ENCODE measurements at places on chromosomes 4 and X.

DNA sequence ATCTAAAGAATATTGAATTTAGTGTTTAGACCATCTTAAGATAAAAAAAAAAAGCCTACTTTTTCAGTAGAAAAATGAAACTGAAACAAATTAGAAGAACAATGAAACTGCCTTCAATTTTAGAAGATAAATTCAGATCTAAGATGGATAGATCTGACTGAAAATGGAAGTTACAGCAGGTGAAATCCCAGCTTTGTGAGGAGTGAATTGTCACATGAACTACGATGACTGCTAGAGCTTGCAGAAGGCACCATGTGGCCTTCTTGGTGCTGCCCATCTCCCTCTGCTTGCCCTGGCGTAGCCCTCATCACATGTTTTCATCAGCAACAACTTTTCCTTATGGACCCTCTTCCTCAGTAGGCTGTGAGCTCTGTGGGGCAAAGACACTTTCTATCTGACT lies 51.4 kb upstream of the EMCN start:
- no peak for DNase-seq

DNA sequence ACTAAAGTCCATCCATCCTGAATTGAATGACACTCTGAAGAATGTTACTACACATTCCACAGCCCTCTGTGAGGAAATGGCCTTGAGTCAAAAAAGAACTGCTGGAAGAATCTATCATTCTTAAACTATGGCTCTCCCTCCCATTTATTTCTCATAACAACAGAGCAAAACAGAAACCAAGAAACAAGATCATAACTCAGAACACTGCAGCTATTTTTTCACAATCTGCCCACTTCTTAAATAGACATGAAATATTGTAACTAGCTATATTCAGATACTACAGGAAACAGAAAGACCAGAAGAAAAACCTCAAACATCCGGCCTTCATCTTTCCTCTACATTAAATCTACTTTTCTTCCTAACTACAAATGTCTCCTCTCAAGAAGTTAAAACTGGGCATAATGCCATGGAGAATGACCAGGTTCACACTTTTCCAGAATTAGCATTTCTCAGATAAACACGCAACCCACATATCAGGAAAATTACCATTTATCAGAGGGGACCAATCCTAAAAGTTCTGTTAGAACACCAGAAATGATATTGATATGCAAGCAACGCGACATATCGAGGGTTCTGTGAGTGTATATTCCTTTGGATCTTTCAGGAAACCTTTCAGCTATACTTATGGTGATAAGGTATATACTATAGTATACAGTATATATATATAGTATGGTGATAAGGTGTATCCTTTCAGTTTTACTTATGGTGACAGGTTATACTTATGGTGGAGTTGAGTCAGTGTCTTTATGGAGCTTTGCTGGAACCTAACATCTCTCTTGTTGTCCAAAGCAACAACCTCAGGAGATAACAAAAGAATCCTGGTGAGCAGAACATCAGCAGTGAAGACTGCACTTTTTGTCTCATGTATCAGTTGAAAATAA lies 60.4 kb upstream of the IRF2 start:
- no peak for DNase-seq

- no peak for DNase-seq
These were observed 32.6 kb downstream of the DOCK11 start for GRCh38 chrX:118528071-118528737.

DNA sequence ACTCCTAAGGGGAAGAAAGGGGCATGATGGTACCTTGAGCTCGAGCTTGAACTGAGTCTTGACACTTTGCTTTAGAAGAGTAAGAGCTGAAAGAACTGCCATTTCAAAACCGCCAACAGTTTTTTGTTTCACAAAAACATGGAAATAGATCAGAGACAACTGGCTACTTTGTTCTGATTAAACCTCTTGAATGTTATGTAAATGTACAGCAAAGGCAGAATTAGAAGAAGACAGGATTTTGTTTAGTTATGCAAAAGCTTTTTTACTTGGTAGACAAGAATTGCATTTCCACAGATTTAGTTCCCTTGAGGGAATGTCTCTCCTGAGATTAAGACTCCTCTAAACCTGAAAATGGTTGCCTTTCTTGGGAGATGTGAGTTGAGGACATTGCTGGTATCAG lies 33.3 kb upstream of the STPG2 start:
- DNase-seq, result no peak

DNA sequence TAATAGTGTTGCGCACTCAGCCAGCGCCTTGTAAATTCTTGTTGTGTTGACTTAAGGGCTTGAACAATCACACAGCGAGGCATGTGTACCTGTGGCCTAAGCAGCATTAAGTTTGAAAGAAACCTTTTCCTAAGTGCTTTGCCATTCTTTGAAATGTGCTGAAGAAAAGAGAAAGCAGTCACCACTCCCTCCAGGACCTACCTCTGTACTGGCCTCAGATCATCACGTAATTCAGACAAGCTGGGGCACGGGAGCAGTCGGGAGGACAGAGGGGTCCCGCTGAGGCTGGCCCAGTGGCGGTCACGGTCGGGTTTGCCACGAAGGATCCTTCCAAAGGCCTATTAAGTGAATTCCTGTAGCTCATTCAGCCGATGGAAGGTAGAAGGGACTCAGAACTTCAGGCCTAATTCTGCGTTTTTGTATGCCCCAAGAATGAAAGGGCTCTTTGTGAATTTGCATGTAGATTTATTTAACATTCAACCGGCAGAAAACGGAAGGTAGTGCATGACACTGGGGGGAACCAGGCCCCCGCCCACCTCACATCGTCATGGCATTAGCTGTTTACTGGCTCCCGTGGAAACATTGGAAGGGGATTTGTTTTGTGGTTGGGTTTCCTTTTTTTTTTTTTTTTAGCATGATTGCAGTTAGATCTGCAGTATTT lies 106.3 kb downstream of the TRAPPC11 start:
- no peak for DNase-seq

DNA sequence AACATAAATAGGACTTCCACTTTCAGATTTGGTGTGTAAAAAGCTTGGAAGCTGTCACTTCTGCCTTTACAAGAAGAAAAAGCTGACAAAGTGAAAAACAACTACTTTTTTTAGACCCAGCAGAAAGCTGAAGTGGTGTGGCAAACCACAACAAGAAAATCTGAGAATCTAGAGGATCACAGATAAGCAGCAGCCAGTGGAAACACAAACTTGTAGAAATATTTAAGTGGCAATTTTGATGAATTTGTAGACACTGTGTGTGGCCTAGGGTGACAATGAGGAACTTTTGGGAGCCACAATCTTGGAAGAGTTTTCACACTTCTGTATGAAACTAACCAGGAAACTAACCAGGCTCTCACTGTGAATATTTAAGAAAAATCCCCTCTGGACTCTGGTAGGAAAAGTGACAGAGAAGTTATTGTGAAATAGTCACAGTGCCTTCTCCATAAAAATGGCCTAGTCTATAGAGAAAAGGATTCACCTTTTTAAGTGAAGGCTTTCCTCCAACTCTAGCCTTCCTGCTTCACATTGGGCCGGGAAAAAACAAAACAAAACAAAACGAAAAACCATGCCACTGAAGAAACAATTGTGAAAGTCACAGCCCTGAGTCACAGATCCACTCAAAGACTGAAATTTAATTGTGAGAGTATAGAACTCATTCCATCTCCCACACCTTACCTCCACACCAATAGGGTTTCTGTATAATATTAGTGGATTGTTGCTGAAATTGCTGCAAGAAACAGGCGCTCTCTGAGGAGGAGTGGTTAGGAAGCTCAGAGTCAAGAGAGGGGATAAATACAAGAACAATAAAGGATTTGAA lies 26.7 kb upstream of the GUCY1A1 start:
- no peak for DNase-seq

DNA sequence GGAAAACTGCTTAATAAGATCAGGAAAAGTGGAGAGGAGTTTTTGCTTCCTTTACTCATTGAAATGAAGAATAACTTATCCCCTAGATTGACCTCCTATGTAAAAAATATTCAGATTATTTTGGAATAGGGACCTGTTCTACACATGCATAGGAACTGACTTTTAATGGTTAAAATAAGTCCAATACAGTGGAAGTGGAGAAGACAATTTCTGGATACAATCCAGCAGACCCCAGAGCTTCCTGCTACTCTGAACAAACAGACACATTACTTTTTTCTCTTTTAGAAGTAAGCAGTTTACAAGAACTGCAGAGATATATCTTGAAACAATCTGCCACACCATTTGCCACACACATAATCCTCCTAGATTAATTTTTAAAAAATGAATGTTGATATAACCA lies 129.7 kb downstream of the PPA2 start:
- DNase-seq, result no peak

GRCh38 chr4:10856271-10856782 lies 171.8 kb upstream of the CLNK start:
- no peak for DNase-seq

- DNase-seq, result peak; percentile 6
These were observed 992.7 kb upstream of the HS3ST1 start for GRCh38 chr4:12421364-12421763.

Measured in MCF 10A (cell line).